Stomach (tissue), 19 donors: ENCODE measurements at places on chromosomes 16 and 17. TPM values are rescaled to one million over a fixed set of nuclear protein-coding genes. Genes with fewer than 3 reads are reported as not detected.
A peak's percentile ranks its signal among the peaks of the same experiment; 100 is the strongest.

DNA sequence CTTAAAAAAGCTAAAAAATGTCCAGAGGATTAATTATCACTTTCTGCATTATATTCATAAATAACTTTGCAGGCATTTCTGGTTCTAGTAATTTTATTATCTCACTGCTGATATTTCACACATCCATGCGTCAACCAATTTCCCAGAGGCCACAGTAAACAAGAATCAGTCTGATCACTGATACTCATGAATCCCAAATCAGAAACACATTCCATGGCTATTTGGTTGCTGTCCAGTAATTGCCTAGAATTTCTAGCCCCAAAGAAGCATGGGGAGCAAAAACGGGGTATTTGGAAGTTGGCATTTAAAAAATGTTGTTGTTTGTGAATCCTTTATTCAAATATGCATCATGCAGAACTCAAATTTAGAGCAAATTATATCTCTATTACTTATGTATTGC, 244.8 kb downstream of the CDH8 start:
- H3K4me1 ChIP-seq, result no peaks in the 10 kb centered on the region
- no peaks in the 10 kb centered on the region for H3K27me3 ChIP-seq
- no peak overlapping the region for H3K4me3 ChIP-seq
- no peak overlapping the region for H3K27ac ChIP-seq
- H3K36me3 ChIP-seq, result no peaks in the 10 kb centered on the region

PTGES3L gene
- not detected for total RNA-seq

- H3K27ac ChIP-seq, result no peak overlapping the region
- no peak overlapping the region for H3K4me3 ChIP-seq
- H3K27me3 ChIP-seq, result peaks cover 20% of the 10 kb centered on the region
- no peaks in the 10 kb centered on the region for H3K36me3 ChIP-seq
These were observed 6.1 kb upstream of the TNRC6C start for GRCh38 chr17:77952368-77952767.

DNA sequence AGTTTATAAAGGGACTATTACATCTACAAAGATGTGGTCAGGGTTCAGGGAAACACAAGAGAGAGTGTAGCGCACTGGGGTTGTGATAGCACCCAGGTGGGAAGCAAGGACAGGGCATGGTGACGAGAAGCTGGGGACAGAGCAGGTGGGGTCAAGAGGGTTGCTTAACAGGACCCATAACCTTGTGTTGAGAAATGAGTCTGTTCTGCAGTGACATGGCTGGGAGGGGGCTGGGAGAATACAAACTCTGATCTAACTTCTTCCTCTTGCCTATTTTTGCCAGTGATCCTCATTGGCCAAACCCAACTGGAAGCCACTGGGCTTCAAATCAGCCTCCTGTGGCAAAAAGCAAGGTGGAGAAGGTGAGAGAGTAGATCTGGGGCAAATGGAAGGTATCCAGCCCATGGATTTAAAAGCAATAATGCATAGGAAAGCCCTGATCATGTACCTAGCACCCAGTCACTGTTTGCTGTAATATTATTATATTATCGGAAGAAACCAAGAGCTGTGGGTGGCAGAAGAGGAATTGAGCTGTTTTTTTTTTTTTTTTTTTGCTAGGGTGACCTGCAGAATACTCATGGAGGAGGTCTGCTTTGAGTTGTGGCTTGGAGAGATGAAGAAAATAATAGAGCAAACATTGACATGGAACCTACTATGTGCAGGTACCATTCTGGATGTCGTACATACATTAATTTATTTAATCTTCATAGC, 76.9 kb upstream of the ZFHX3 start:
- no peak overlapping the region for H3K4me3 ChIP-seq
- H3K27ac ChIP-seq, result no peak overlapping the region
- H3K36me3 ChIP-seq, result no peaks in the 10 kb centered on the region
- no peak for DNase-seq
- H3K4me1 ChIP-seq, result no peaks in the 10 kb centered on the region

PITPNM3 gene
- total RNA-seq, result 15.5 TPM

DOC2B gene
- 11.7 TPM for total RNA-seq

DNA sequence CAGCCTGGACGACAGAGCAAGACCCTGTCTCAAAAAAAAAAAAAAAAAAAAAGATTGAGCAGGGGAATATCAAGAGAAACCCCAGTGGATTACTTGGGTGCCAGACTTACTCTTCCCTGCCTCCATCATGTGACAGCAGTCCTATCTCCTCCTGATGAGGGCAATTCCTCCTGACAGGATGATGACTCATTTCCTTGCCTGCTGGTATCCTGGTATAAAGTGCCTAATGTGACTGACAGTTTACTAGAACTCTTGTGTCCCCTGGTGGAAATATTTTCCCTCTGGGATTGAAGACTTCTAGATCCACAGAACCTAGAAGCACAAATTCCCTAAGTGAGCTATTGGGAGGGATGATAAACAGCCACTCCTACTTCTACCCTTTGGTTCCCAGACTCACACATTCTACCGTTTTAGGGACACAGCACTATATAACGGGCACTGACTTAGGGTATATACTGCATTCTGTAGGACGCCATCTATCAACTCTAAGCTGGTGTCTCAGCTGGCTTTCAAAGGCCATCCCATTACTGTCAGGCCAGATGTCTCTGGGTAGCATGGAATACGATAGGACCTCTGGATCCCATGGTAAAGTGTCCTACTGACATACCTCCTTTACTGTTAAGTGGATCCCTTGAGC, 114.6 kb upstream of the MED13 start:
- no peak overlapping the region for H3K27ac ChIP-seq
- no peaks in the 10 kb centered on the region for H3K36me3 ChIP-seq
- H3K4me3 ChIP-seq, result no peak overlapping the region
- no peaks in the 10 kb centered on the region for H3K4me1 ChIP-seq

MMP25 gene
- not detected for total RNA-seq

- no peak for DNase-seq
- no peaks in the 10 kb centered on the region for H3K4me1 ChIP-seq
- no peaks in the 10 kb centered on the region for H3K27me3 ChIP-seq
These were observed 75.5 kb downstream of the MYH10 start for GRCh38 chr17:8555062-8555461.

DNA sequence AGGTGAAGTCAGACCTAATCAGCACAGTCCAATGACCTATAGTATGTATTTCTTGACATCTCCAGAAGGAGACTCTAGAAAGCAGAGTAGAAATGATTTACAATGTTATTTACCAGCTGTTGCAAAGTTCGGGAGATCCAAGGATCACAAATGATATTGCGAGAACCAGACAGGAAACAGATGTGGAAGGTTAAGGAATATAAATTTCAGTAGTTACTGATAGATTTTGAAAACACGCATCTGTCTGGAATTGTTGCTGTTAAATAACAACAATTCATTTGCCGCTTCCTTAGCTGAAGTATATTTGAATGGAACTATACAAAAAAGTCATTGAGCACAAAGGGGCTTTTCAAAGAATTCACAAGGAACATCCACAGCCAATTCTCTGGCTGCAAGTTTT, 72.0 kb downstream of the STXBP4 start:
- H3K36me3 ChIP-seq, result peaks cover 11% of the 10 kb centered on the region
- H3K27me3 ChIP-seq, result no peaks in the 10 kb centered on the region
- H3K4me1 ChIP-seq, result no peaks in the 10 kb centered on the region

DNA sequence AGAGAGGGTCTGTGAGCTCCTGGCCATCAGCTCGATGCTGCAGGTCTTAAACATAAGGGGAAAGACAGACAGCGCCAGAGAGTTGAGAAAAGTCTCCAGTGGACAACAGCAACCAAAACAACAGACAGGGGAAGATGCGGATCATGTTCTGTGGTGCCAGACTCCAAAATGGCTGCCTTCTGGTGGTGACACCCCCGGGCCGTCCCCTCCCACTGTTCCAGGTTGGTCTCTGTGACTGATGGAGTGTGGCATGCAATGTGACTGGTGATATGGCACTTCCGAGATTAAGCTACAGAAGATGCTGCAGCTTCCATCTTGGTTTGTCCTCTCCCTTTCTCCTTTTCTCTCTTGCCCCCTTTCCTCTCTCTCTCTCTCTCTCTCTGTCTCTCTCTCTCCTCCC, 40.4 kb upstream of the RBFOX3 start:
- H3K4me3 ChIP-seq, result no peak overlapping the region
- no peaks in the 10 kb centered on the region for H3K36me3 ChIP-seq
- no peaks in the 10 kb centered on the region for H3K27me3 ChIP-seq
- no peak overlapping the region for H3K27ac ChIP-seq
- no peaks in the 10 kb centered on the region for H3K4me1 ChIP-seq

DNA sequence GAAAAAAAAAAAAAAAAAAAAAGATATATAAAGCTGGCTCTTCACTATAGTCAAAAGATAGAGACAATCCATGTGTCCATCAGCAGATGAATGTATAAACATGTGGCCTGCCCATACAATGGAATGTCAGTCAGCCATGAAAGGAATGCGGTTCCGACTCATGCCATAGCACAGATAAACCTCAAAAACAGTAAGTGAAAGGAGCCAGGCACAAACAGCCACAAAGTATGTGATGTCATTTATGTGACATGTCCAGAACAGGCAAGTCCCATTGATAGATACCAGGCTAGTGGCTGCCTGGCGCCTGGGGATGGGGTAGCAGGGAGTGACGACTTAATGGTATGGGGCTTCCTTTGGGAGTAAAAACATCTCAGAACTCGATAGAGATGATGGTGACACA, 155.7 kb downstream of the CMIP start:
- no peak overlapping the region for H3K4me3 ChIP-seq
- H3K36me3 ChIP-seq, result no peaks in the 10 kb centered on the region
- no peaks in the 10 kb centered on the region for H3K27me3 ChIP-seq
- peak overlapping the region; percentile 59 for H3K27ac ChIP-seq
- DNase-seq, result peak; percentile 52

- H3K27ac ChIP-seq, result peak overlapping the region; percentile 3
- no peak overlapping the region for H3K4me3 ChIP-seq
- peaks cover 24% of the 10 kb centered on the region for H3K4me1 ChIP-seq
These were observed 35.2 kb downstream of the ADCY9 start for GRCh38 chr16:4081047-4081446.

DNA sequence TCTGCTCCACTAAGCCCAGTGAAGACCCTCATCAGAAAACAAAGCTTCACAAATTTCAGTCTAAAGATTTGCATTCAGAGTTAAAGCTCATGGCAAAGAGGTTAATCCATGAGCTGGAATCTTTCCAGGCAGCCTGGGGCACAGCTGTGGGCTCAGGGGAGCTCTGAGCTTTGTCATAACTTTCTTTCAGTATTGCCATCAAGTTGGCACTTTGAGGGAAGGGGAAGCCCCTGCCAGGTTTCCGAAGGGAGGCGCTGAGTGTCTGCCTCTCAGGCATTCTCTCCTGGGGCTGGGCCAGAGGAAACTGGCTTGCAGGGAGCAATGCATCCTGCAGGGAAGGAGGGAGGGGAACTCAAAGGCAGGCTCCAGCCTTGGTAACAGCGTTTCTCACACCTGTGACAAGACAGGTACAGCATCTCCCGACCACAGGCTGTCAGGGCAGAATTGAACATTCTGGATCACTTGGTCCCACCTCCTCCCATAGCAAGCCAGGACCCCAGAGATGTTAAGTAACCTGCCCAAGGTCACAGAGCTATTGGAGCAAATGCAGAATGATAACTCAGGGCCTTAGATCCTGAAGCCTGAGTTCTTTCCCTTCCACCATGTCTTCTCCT, 3.9 kb downstream of the LPO start:
- no peaks in the 10 kb centered on the region for H3K4me1 ChIP-seq
- H3K27ac ChIP-seq, result no peak overlapping the region
- no peaks in the 10 kb centered on the region for H3K36me3 ChIP-seq
- DNase-seq, result no peak
- no peak overlapping the region for H3K4me3 ChIP-seq
- H3K27me3 ChIP-seq, result peaks cover 89% of the 10 kb centered on the region

DNA sequence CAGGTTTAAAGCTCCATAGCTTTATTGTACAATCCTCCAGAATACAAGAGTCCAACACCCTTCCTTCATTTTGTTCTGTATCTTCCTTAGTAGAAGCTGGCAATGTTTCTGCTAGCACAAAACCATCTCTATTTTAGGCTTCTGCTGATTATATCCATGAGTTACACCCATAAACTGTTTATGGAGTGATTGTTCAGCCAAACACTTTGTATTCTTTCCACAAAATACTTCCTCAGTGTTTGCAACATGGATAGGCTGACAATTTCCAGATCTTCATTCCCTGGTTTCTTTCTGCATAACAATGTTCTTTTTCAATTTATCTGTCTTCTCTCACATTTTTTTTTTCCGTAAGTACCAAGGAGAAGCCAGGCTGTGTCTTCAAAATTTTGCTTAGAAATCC, 839.9 kb upstream of the CDH8 start:
- no peak overlapping the region for H3K4me3 ChIP-seq
- no peaks in the 10 kb centered on the region for H3K4me1 ChIP-seq
- H3K36me3 ChIP-seq, result no peaks in the 10 kb centered on the region
- no peak for DNase-seq
- no peaks in the 10 kb centered on the region for H3K27me3 ChIP-seq

OTOP2 gene
- total RNA-seq, result not detected

DNA sequence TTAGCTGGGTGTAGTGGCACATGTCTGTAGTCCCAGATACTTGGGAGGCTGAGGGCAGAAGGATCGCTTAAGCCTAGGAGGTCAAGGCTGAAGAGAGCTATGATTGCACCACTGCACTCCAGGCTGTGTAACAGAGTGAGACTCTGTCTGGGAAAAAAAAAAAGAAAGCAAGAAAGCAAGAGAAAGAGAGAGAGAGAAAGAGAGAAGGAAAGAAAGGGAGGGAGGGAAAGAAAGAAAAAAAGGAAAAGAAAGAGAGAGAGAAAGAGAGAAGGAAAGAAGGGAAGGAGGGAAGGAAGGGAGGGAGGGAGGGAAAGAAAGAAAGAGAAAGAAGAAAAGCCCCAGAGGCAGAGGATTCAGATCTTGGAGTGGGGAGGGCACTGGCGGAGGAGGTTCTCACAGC, 6.5 kb downstream of the DHX58 start:
- H3K4me1 ChIP-seq, result peaks cover under 1% of the 10 kb centered on the region
- no peaks in the 10 kb centered on the region for H3K27me3 ChIP-seq
- H3K36me3 ChIP-seq, result peaks cover 45% of the 10 kb centered on the region
- DNase-seq, result no peak
- no peak overlapping the region for H3K27ac ChIP-seq

PPM1E gene
- not detected for total RNA-seq

TBC1D3I gene
- total RNA-seq, result not detected

- no peaks in the 10 kb centered on the region for H3K36me3 ChIP-seq
- H3K27ac ChIP-seq, result no peak within 1 kb of the TSS
- DNase-seq, result no peak
- no peak within 1 kb of the TSS for H3K4me3 ChIP-seq
These were observed at the start of gene OR1F1 for GRCh38 chr16:3187798-3188674. OR1F1 (plus strand) TSS chr16:3188204.

RASL10B gene
- total RNA-seq, result 0.37 TPM

- H3K27me3 ChIP-seq, result no peaks in the 10 kb centered on the region
- H3K36me3 ChIP-seq, result no peaks in the 10 kb centered on the region
- peak; percentile 48 for DNase-seq
- no peak overlapping the region for H3K4me3 ChIP-seq
These were observed 55.2 kb downstream of the ARSG start for GRCh38 chr17:68346448-68346847.

GRCh38 chr16:69526831-69527655, 38.7 kb upstream of the NFAT5 start:
- H3K27ac ChIP-seq, result no peak overlapping the region
- DNase-seq, result no peak
